ENCODE measurements at places on chromosomes 1 and 21.

DNA sequence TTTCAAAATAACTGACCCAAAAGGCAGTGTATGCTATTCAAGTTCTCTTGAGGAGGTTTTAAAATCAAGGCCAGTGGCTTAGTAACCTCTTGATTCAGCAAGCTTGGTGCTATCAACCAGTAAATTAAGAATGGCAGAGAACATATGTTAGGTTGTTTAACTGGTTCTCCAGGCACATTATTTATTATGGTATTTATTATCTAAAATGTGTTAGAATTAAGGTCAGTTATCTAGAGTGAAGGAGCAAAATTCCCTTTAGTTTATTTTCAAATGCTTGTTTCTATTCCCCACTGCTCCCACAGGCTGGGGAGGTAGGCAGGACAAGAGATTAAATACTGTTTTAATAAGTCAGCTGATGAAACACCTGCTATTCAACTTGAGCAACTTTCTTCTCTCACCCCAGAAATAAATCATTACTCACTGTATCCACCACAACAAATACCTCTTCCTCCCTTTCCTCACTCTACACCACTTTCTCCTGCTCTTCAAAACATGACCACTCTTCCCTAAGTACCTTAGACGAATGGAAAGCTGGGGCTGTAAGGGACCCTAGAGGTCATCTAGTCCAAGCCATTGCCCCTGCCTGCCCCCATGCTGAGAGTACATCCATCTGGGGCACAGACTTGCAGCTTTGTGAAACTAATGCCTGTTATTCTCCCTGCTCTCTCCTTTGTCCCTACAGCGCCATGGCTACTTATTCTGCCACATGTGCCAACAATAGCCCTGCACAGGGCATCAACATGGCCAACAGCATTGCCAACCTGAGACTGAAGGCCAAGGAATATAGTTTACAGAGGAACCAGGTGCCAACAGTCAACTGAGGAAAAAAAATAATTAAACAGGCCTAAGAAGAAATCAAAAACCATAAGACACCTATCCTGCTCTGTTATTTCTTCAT lies 71.7 kb downstream of the PRRX1 start:
- no peak for DNase-seq

- no peak for DNase-seq
Observed at GRCh38 chr1:121558514-121558913, 373.7 kb downstream of the SRGAP2C start.

DNA sequence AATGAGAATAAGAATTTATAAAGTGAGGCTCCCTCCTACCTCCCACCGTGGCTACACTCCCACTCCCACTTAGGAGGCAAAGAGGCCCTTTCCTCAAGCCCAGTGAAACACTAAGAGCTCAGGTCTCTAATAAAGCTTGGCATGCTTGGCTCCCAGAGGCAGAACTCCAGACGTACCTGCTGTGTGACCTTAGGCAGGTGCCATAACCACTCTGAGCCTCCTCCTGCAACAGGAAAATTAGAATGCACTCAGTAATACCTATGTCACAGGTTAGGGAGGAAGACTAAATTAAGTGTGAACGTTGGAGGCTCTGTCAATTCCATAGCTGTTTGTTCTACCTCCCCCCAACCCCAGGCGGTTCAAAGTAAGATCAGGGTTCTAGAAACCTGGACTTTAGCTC lies 16.5 kb upstream of the SLC26A9 start:
- no peak for DNase-seq

- DNase-seq = no peak
Observed at GRCh38 chr1:89566761-89567174, 42.1 kb downstream of the LRRC8B start.

- no peak for DNase-seq
Observed at GRCh38 chr1:109625601-109626560, 6.2 kb downstream of the AMPD2 start.

DNA sequence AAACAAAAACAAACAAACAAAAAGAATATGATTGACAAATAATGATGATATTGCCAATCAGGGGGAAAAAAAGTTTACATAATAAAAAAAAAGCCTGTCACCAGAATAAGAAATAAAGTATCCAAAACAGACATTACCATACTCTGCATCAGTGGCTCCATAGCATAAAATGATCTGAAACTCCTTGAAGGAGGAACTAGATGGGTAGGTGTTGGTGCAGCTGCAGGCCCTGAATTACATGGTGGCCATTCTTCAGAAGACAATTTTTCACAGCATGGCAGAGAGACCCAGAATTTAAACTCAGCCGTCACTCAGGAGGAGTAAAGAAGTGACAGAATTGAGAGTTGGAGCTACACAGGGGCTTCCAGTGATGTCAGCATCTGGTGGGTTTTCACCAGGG lies 60.2 kb downstream of the GLUL start:
- no peak for DNase-seq

- DNase-seq = no peak
Observed at GRCh38 chr1:67135354-67135753, 584 bp upstream of the C1orf141 start.

GRCh38 chr1:44655609-44656008 lies 18.7 kb downstream of the TMEM53 start:
- no peak for DNase-seq

DNA sequence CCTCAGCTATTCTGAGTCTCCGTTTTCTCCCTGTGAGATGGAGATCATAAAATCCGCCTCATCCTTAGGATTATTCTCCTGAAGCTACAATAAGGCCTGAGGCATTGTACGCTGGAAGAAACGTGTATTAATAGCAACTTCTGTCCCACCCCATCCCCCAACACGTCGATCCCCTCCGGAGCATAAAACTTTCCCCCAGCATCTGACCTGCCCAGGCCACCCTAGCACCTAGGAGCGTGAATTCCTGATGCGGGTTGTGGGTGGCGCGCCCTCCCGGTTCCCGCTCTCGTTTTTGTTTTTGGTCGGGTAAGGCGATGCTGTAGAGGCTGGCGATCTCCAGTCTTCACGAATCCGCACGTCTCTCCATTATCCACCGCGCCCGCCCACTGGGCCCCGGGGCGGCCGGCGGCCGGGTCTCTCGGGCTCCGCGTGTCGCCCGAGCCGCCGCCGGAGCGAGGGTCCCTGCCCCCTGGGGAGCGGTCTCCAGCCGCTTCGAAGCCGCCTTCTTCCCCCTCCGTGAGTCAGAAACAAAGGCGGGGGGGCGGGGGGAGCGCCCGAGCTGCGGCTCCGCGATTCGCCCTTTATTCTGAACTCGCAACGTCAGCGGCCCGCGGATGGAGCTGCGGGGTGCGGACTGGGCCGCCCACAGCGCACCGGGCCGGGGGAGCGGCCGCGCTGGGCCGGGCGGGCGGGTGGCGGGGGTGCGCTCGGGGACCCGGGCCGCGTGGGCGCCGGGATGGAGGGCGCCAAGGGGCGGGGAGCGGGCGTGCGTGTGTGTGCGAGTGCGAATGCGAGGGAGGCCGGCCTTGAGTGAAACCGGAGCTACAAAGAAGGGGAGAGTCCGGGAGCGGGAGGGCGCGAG lies at the start of gene PLEKHO1:
Gene PLEKHO1 (plus strand): TSS at position 646 of the 862 bp plus-strand sequence. CDS start 342 bp downstream, outside the sequence.
- DNase-seq = peak; percentile 65

DNA sequence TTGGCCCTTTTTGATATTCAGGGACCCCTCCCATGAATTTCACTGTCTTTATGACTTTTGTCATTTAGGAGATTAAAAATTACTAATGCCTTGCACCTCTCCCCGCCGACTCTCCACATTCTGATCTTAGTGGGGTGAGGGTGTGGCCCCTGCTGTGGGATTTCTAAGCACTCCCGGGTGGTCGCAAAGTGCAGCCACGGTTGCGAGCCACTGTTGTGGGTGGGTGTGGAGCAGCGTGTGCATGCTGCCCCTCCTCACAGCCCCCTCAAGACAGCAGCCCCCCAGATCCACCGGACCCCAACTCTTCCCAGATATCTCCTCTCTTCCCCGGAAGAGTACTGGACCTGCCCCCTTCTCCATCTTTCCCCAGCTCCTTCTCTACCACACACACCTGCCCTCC lies 66.6 kb upstream of the EFHD2 start:
- no peak for DNase-seq

DNA sequence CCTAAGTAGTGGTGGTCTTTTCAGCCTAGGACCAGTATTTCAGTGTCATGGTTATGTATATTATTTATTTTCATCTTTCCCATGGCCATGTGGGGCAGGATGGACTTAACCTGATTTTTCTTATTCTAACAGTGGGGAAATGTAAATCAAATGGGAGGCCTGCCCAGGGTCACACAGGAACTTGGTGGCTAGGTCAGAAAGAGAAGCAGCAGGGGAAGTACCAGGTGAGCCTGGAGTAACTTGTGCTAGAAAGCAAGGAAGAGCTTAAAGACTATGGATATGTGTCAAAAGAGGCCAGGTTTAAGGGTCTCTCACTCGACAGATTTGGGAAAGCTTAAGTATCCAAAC lies 936 bp downstream of the ZFP69B start:
- no peak for DNase-seq

GRCh38 chr1:184225283-184226099 lies 161.3 kb upstream of the C1orf21 start:
- no peak for DNase-seq

- DNase-seq = no peak
Observed at GRCh38 chr1:197394831-197395608, 127.0 kb downstream of the CRB1 start.

GRCh38 chr1:237042892-237043576 lies 1.1 kb downstream of the RYR2 start:
- DNase-seq = no peak

GRCh38 chr1:37149296-37149695 lies 115.0 kb upstream of the GRIK3 start:
- DNase-seq = no peak
